ENCODE measurements at places on chromosomes 11 and 22.

- DNase-seq, result no peak
These were observed 9.4 kb upstream of the SOX6 start for GRCh38 chr11:16365581-16366228.

DNA sequence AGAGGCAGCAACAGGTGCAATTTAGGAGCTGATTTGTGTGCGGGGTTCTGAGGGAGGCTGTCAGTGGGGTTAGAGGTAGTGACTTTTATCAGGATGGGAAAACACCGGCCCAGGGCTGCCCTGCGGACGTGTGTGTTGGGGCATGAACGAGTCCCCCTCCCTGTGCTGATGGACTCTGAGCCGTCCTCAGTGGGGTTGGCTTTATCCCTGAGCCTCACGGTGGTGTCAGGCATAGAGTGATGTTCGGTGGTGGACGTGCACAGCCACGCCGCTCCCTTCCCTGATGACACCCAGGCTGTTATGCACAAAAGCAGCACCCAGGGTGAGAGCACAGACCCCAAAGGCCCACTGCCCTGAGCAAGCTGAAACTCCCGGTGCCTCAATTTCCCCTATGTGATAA is 809.1 kb downstream of the BRD1 start:
- no peak for DNase-seq

- no peak for DNase-seq
These were observed 7.9 kb downstream of the SC5D start for GRCh38 chr11:121300313-121300971.

DNA sequence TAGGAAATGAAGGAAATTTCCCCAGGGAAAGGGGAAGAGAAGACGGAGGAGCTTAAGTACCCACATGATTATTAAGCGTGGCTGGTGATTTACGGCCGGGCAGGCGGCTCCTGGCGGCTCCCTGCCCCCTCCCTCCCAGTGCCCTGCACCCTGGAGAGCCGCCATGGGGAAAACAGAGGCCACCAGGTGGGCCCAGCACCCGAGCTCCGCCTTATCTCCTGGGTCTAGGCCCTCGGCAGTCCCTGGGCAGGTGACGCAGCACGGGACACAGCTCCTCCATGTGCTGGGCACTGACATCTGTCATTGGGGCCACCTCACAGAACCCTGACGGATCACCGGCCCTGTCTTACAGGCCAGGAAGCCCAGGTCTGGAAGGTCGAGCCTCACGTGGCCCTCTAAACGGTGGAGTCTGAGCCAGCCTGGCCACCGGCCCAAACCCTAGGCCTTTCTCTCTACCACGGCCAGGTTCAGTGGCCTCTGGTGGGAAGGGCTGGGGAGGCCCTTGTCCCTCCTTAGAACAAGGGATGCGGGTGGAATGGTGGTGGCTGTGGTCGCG is 60.2 kb upstream of the PPARA start:
- no peak for DNase-seq

DNA sequence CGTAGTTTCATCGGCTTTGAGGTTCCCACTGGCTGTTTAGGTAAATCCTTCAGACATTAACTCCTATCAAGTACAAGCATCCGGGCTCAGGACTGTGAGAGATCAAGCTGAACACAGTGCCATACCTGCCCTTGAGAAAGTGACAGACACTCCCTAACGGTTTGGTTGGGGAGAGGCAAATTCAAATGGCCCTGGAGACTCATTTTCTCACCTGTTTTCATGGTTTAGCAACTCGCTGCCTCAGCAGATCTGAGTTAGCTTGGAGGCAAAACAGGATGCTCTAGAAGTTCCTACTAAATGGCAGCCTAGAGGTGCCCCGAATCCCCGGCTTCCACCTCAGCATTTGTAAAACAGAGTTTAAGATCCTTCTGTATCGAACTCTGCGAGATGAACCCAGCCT is 3.6 kb upstream of the FBXO3 start:
- no peak for DNase-seq

- DNase-seq, result peak; percentile 62
These were observed 14.5 kb upstream of the DGKZ start for GRCh38 chr11:46332568-46333393.

- DNase-seq, result no peak
These were observed 51.0 kb downstream of the MIAT start for GRCh38 chr22:26708256-26709009.

DNA sequence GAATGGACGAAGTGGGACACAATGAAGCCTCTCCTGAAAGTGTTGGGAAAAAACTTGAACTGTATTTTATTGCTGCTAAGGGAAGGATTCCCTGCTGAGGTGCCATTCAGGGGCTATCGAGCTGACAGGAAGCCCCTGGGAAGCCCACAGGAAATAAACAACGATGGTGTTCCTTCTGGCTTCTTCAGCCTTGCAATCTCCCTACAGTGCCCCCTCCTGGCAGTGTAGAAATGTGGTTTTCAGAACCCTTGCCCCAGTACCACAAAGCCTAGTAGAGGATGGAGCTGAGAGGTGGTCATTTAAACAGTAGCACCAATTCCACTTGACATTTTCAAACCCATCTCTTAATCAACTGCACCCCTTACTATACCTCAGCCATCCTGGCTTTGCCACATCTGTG is 676.7 kb upstream of the ARHGAP42 start:
- DNase-seq, result no peak

DNA sequence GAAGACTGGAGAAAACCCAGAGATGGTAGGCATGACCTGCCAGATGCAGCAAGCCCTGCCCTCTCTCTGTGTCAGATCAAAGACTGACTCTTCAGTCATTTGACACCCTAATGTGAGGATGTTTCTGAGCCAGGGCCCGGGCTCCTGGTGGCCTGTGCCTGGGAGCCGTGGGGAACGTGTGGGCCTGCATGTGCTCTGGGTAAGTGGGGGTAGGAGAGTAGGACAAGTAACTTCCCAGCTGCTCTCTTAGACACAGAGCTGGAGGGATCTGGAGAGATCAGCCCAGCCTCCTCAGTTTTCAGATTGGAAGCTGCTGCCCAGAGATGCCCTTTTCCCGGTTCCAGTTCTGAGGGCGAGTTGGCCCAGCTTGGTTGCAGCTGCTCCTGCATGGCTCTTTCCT is 110.8 kb downstream of the TEAD1 start:
- no peak for DNase-seq

- no peak for DNase-seq
These were observed 74.3 kb downstream of the RPUSD4 start for GRCh38 chr11:126137136-126137535.

DNA sequence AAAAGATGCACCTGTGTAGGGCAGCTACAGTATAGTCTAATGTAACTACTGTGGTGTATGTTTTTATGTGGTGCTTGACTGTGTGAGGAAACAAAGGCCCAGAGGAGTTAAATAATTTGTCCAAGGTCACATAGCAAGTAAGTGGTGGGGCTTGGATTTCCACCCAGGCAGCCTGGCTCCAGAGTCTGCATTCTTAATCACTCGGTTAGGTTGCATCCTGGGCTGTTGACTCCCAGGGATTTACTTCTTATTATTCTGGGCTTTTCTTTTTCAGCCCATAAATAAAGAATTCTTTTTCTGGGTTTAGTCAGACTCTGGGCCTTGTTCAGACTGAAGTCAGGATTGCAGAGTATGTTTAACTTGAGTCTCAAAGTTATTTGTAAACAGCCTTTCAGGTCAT is 82.1 kb downstream of the ARHGAP42 start:
- DNase-seq, result no peak

DNA sequence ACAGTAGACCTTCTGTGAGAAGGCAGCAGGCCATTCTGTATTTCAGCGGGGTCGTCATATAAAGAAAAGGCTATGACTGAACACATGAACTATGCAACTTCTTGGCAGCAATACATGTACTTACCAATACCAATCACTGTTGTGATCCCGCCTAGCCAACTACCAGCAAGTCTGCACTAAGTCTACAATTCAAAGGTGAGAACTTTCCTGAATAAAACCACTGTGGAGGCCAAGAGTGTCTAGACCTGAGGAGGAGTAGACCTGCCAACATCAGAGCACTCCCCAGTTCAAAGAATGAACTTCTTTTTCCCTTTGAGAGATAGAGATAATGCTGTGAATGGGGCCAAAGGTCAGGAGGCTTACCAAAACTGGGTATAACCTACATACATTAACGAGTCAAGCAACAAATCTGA is 108.2 kb downstream of the SIK3 start:
- no peak for DNase-seq

GRCh38 chr11:70951139-70951804 is 301.1 kb downstream of the SHANK2 start:
- DNase-seq, result no peak

- no peak for DNase-seq
These were observed 2.1 kb downstream of the IL17RA start for GRCh38 chr22:17086788-17087497.

GRCh38 chr11:71843858-71844257 is 10.9 kb downstream of the DEFB108B start:
- DNase-seq, result no peak

- DNase-seq, result no peak
These were observed 18.0 kb downstream of the HDHD5 start for GRCh38 chr22:17140826-17141766.

GRCh38 chr22:28239941-28240340 is 320.9 kb upstream of the PITPNB start:
- no peak for DNase-seq

DNA sequence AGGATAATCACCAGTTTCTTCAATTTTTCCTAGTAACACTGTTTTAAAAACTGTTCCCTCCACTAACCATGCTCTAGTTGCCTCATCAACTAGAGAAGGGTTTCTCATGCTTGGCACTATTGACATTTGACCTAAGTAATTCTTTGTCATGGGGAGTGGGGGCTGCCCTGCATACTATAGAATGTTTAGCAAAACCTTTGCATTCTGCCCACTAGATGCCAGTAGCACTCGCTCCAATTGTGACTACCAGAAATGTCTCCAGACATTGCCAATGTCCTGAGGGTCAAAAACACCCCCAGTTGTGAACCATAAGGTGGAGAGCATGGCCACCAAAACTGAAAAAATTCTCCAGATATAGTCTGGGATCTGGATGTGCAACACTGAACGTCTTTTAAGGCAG is 27.6 kb upstream of the BMAL1 start:
- DNase-seq, result no peak

- DNase-seq, result no peak
These were observed 28.9 kb downstream of the RAB39A start for GRCh38 chr11:107957109-107957588.

DNA sequence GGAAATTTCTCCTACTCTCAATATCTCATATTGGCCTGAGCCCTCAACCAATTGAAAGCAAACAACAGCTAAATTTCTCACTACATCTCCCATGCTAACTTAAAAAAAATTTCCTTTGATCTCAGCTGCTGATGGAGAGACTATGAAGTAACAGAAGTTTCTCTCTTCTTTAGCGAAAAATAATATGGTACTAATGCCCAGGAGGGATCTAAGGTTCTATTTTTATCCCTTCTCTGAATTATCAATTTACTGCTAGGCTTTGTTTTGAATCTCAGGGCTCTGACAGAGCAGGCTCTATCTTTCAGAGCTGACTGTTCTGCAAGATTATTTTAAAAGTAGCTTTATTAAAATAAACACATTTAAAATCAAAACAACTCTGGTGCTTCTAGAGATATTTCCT is 558.6 kb downstream of the KCNA4 start:
- no peak for DNase-seq

DNA sequence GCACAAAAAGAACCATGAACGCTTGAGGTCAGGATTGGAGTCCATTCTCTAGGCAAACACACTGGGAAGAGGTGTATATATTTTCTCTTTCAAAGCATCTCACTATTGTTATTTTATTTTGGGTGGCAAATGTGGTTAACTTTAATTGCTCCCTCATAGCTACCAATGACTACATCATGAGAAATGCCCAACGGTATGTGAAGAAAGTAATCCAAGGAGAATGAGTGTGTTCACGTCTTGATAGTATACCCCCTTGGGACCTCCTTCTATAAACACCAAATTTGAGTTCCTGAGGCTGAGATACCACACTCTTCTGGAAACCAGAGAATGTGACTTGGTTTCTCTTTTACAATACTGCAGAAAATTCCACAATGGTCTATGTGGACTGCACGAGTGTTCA is 15.8 kb downstream of the OR8D1 start:
- DNase-seq, result no peak

- no peak for DNase-seq
These were observed 17.2 kb downstream of the TBCEL start for GRCh38 chr11:121041072-121041471.

GRCh38 chr11:116073854-116074837 is 569.9 kb upstream of the CADM1 start:
- no peak for DNase-seq

DNA sequence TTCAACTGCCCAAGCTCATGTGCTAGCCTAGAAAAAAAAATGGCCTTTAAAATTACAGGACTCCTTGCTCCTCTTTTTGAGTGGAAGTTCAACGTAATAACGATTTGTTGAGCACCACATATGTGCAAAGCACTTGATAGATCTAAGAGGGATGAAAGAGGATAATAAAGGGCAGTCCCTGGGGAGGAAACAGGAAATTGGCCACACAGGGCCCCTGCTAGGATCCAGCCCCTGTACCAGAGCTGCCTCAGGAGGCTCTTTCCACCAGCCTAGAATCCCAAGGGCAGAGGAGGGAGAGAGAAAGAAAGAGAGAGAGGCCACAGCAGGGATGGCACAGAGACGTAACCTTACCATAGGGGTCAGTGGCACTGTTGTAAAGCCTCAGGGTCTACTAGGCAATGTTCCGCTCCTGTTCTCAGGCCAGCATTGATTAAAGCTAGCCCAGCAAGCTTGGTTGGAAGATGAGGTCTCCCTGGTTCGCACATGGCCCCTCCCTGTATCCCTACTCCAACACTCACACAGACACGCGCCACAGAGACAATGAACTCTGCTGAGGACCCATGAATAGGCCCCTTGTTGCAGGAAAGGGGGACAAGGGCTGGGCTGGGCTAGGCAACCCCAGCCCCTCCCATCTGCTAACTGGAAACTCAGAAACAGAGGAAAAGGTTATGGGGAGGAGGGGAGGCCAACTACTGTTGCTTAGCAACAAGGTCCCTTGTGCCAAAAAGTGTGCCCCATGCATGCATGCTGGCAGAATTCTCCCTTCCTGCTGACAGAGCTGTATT is at the start of gene TMPRSS5:
TSS of gene TMPRSS5 (minus strand) at position 438 of the 785 bp plus-strand sequence. CDS start at position 354, 84 bp downstream.
- DNase-seq, result no peak

DNA sequence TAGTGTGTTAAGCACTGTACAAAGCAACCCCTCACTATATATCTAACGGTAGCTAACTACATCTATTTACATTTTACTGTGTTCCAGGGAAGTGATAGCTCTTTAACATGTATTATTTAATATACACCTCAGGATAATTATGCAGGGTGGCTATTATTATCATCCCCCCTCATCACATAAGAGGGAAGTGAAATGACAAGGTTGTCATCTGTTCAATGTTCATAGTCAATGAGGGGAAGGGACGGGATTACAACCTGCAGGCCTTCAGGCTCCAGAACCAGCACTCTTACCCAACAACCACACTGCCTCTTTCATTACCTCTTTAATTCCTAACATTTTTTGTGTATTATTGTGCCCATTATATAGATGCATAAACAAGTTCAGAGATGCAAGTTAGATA is 238.7 kb upstream of the ANO3 start:
- no peak for DNase-seq

Data from stimulated activated CD4-positive, alpha-beta T cell treated with anti-CD3 and anti-CD28 coated beads, Interleukin-4, amount 100 ng/mL, for 24 hours (primary cell).